Neural progenitor cell (in vitro differentiated cells): ENCODE measurements at places on chromosomes 7 and 10. TPM values are rescaled to one million over a fixed set of nuclear protein-coding genes. Genes with fewer than 3 reads are reported as not detected.

The TDRD1 gene
- total RNA-seq = 0.04 TPM in 1 of 2 replicates, not detected in the other

The LRRC4 gene
- 19.8 and 26.9 TPM in 2 replicates for total RNA-seq

DNA sequence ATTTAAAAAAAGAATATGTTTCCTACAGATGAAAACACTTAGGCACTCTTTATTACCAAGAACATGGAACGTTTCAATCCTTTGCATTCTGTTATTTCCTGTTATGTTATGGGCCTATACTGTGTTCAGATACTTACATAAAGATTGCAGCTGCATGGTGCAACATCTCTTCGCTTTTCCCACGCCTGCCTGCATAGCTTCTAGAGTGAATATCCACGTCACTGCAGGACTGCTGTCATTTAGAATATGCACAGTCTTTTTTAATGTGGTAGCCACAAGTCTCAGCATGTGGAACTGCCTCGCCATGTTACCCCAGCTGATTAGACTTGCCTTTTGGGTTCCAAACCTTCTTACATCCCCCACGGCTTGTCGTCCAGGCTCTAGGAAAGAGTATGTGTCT lies 69.6 kb upstream of the GATA3 start:
- no peak for DNase-seq

GRCh38 chr10:11225935-11226334 lies 208.3 kb downstream of the CELF2 start:
- DNase-seq = no peak

DNA sequence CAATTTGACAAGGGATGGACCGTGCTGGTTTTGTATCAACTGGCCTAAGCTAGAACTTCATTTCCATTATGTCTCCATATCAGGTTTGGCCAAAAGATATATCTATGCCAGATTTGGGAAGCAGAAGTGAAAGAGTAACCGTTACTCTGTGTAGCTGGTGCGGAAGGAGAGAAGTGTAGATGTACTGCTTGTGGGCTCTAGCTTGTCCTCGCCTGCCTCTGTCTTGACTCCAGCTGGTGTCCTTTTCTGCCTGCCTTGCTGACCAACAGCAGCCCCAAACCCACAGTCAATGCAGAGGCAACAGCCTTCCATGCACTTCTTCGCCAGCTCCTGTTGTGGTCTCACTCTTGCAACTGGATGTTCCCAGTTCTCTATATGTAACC lies 128.5 kb downstream of the KIF20B start:
- no peak for DNase-seq

DNA sequence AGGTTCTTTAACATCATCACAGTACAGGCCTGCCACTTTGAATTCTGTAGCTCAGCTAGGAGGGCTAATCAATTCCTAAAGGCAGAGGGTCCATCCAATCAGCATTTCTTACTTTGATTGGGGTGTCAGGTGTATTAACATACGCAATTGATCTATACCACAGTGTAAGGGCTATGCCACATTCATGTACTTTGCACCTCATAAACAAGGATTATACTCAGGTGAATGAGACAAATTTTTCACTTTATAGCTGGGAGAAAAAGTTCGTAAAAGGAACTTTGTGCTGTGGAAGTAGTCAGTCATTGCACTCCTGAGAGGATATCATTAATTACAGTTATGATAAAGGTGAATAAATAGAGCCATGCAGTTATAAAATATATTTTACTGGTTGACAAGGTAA lies 119.9 kb upstream of the AHR start:
- no peak for DNase-seq

DNA sequence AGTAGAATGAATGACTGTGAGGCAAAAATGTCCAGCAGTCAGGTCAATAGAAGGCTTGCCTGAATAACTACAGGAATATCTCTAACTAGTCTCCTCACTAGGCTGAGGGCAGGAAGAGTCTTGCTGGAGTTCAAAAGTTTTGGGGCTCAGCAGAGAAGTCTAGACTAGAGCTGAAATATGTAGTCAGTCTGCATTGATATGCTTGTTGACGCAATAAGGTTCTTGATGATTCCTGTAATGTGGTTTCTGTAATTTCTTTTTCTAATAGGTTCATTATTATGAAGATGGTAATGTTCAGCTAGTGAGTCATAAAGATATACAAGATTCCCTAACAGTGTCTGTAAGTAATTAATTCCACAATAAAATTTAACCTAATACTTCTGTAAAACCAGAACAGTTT lies 41.5 kb upstream of the ST7 start:
- DNase-seq = no peak

- no peak for DNase-seq
These were observed 19.4 kb downstream of the MCM10 start for GRCh38 chr10:13180788-13181187.

DNA sequence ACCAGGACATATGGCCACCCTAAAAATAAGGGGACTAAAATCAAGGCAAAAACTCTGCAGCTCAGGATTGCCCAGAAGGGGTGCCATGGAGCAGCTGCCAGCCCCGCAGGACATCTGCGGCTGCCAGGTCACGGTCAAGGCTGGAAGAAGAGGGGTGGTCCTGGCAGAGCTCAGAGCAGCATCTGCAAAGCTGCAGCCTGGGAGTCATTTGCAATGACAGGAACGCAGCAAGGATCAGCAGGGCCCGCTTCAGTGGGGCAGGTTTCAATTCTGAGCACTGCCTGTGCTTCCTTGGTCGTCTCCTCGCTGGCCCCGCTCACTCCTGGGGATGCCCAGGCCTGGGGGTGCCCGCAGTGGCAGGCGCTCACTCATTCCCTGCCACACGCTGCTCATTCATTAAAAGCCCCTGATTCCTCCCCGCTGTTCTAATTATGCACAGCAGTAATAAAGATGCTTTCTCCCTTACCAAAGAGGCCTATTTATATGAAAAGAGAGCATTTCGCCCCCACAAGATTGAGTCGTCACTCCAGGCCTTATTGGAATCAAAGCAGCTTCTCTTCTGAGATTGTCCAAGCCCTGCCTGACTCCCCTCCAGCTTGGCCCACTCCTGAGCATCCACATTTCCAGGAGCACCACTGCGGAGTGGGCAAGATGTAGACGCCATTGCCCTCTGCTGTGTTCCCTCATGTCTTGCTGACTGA lies 4.6 kb downstream of the HSPA12A start:
- no peak for DNase-seq

DNA sequence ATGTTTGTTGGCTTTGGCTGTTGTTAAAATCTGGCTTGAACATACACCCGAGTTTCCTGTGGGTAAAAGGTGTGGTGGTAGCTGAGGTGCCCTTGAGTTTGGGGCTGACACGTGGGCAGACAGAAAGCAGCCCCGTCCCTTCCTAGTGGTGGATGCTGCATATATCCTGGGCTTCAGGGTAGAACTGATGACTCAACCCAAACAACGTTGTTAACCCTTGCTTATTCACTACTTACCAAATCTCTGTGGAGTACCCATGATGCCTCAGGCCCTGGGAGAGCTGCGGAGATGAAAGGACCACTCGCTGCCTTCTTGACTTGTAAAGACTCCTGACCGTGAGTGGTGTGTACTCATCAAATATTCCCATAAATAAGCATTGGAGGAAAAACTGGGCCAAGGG lies 245.1 kb downstream of the RAB11FIP2 start:
- DNase-seq = no peak

GRCh38 chr10:78170026-78170475 lies 136.4 kb downstream of the RPS24 start:
- DNase-seq = no peak

DNA sequence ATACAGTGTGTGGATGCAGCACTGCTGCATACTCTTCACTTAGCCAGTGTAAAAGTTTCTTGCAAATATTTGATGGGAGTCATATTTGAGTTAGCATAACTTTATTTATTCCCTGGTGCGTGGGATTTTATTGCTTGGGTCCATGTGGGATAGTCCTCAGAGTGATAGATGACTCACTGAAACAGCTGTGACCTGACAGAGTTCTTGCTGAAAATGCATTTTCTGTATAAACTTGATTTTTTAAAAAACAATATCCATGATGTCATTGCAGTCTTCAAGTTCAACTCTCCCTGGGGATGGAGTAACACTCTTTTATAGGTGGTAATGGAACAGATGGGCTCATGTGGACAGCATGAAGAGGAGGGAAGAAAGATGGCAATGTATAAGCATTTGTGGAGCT lies 310.0 kb downstream of the PPP1R3A start:
- DNase-seq = no peak

DNA sequence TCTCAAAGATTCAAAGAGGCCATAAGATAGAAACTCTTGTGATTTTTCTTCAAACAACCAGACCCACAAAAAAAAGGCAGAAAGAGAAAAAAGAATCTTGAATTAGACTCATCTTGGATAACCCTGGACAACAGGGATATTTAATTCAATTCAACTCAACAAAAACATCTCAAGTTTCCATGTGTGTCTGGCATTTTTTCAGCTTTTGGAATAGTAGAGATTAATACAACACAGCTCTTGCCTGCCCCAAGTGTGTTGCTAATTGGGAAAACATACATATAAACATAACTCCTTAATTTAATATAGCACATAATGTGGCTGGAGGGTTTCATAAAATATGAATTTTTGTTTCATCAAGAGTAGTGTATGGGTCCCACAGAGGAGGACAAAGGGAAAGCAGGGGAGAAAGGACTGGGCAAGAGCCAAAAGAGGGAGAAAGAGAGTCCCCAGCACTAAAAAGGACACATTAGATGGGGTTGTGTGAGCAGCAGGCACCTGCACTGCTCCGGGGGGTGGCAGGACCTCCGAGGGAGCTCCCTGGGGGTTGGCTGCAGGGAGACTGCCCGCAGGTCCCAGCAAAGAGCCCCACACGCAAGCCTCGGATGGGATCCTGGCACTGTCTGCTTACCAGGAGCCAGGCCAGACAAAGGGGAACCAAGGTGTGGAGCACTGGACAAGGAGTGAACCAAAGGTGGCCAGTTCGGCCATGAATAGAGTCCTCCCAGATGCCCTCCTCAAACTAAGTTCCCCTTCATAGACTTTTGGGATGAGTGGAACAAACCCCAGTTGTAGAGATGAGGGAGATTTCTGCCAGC lies 65.6 kb upstream of the TMEM72 start:
- DNase-seq = no peak

DNA sequence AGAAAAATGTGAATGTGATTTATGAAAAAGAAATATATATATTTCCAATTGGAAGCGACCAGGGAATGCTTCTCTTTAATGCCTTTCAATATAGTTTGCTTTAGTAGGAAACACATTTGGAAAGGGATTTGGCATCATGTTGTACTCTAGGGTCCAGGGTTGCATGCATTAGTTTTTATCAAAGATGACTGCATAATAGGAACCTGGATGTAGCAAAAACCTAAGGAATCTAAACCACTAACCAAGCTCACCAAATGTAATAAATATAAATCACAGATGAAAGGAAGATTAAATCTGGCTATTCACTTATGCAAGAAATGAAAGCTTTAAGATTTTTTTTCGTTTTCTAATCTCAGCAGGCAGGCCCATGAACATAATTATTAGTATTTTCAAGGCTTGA lies 120.0 kb downstream of the ATXN7L1 start:
- DNase-seq = no peak

GRCh38 chr10:102289840-102290239 lies 44.5 kb downstream of the GBF1 start:
- no peak for DNase-seq
